ENCODE measurements at places on chromosomes 12 and 14. TPM values are rescaled to one million over a fixed set of nuclear protein-coding genes. Genes with fewer than 3 reads are reported as not detected.

Gene C12orf50
- polyA plus RNA-seq = not detected

Gene PLXNC1
- 1.8 TPM for polyA plus RNA-seq

Gene ASPG
- 58.1 TPM for polyA plus RNA-seq

Gene RTN1
- 4.5 TPM for polyA plus RNA-seq

Gene CCDC184
- 1.7 TPM for polyA plus RNA-seq

Gene G2E3
- 4.4 TPM for polyA plus RNA-seq

Gene SLC10A1
- polyA plus RNA-seq = not detected

Gene VRTN
- not detected for polyA plus RNA-seq

Gene CPSF2
- 12.3 TPM for polyA plus RNA-seq

Gene JPH4
- polyA plus RNA-seq = 3.6 TPM

Gene ADAM21
- 0.28 TPM for polyA plus RNA-seq

Gene TAS2R7
- not detected for polyA plus RNA-seq

Gene ARID2
- polyA plus RNA-seq = 4.4 TPM

Gene BTBD6
- polyA plus RNA-seq = 33.3 TPM

Gene ATP5F1B
- polyA plus RNA-seq = 1,584 TPM

Gene SVOP
- 0.04 TPM for polyA plus RNA-seq

Gene P3H3
- 18.5 TPM for polyA plus RNA-seq

Gene WNT1
- polyA plus RNA-seq = not detected

Gene ANKRD33
- polyA plus RNA-seq = not detected

Gene SYCP3
- polyA plus RNA-seq = 0.54 TPM

Gene KRT5
- not detected for polyA plus RNA-seq

Gene TOMM20L
- not detected for polyA plus RNA-seq

Gene RAN
- polyA plus RNA-seq = 422 TPM

Gene IL26
- not detected for polyA plus RNA-seq

Gene CLECL1
- not detected for polyA plus RNA-seq

Gene SOX5
- 0.54 TPM for polyA plus RNA-seq

Gene PPP4R4
- polyA plus RNA-seq = not detected

Gene AQP6
- 74.1 TPM for polyA plus RNA-seq

Gene CRIP1
- polyA plus RNA-seq = 272 TPM

Gene PRB2
- not detected for polyA plus RNA-seq

Gene CD69
- 2.2 TPM for polyA plus RNA-seq

Gene NRIP2
- polyA plus RNA-seq = 15.9 TPM

Gene BLTP3B
- polyA plus RNA-seq = 9.3 TPM

Gene CLEC9A
- not detected for polyA plus RNA-seq

Gene ACACB
- polyA plus RNA-seq = 13.8 TPM

Gene GUCY2C
- not detected for polyA plus RNA-seq

Gene KRT8
- 333 TPM for polyA plus RNA-seq

Gene RHEBL1
- 0.52 TPM for polyA plus RNA-seq

Gene LALBA
- not detected for polyA plus RNA-seq

Gene PLEKHD1
- polyA plus RNA-seq = 3.4 TPM

Gene RNU4-1
- polyA plus RNA-seq = not detected

Gene KSR2
- 0.34 TPM for polyA plus RNA-seq

Gene OXA1L
- 101 TPM for polyA plus RNA-seq

Gene CCDC198
- 114 TPM for polyA plus RNA-seq

Gene GPR162
- 9.8 TPM for polyA plus RNA-seq

Gene KRT77
- polyA plus RNA-seq = not detected

Gene GLT8D2
- 7.0 TPM for polyA plus RNA-seq

Gene TMEM52B
- polyA plus RNA-seq = 292 TPM

Gene CLEC2A
- not detected for polyA plus RNA-seq

Gene HNRNPA1
- polyA plus RNA-seq = 648 TPM

Gene SSPN
- 3.2 TPM for polyA plus RNA-seq
